ENCODE measurements at places on chromosomes 5 and 9.
A peak's percentile ranks its signal among the peaks of the same experiment; 100 is the strongest.

DNA sequence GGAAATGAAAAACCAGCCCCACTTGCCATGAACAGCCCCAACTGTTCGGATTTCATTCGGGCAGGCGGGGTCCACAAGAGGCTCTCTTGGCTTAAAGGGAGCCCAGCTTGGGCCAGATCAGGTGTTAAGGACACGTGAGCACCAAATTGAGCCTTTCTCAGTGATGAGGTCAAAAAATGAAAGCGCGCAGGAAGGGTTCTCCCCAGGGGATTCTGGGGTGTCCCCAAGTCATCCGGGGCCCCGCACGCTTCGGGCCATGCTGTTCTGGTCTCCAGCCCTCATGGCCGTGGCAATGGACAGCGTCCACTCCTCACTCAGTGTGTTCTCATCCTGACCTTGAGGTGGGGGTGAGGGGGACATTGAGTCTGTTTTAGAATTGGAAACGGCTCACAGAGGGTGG lies 10.9 kb downstream of the AK1 start:
- DNase-seq = no peak

- no peak for DNase-seq
Measured at GRCh38 chr9:137172901-137173795, 1.3 kb upstream of the TMEM210 start.

DNA sequence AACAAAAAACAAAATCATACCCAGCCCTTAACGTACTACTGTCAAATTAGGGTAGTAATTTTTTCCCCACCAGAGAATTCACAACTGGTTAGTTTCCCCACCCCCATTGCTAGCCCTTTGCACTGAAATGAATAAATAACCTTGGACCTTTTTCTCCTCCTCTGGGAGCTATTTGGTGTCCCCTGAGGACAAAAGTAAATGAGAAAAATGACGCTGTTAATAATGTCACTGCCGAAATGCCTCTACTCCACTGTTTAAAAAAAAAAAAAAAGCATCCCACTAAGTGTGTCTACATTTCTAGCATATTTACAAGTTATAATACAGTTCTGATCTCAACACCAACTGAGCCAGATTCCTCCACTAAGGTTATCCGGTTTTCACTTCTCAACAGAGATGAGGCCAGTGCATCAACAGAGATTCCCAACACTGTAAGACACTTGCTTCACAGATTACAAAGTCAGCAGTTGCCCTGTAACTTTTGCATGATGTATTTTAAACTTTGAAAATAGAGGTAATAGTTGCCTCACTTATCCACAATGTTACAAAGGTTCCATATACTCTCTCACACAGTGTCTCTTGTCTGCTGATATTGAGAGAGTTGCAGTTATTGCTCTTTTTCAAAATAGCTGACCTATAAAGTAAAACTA lies 5.1 kb upstream of the NFIB start:
- no peak for DNase-seq

GRCh38 chr9:18263377-18263776 lies 210.6 kb upstream of the ADAMTSL1 start:
- DNase-seq = no peak

- no peak for DNase-seq
Measured at GRCh38 chr9:135308821-135309762, 170.5 kb upstream of the PPP1R26 start.

- no peak for DNase-seq
Measured at GRCh38 chr9:1337169-1337568, 287.0 kb downstream of the DMRT2 start.

- no peak for DNase-seq
Measured at GRCh38 chr5:83742089-83742488, 21.4 kb upstream of the HAPLN1 start.

GRCh38 chr9:88396836-88397577 lies 8.8 kb downstream of the SPIN1 start:
- no peak for DNase-seq

GRCh38 chr5:141517880-141518617 lies 29.2 kb downstream of the PCDHGC5 start:
- DNase-seq = no peak

- DNase-seq = no peak
Measured at GRCh38 chr5:97538912-97539311, 355.9 kb upstream of the RIOK2 start.

DNA sequence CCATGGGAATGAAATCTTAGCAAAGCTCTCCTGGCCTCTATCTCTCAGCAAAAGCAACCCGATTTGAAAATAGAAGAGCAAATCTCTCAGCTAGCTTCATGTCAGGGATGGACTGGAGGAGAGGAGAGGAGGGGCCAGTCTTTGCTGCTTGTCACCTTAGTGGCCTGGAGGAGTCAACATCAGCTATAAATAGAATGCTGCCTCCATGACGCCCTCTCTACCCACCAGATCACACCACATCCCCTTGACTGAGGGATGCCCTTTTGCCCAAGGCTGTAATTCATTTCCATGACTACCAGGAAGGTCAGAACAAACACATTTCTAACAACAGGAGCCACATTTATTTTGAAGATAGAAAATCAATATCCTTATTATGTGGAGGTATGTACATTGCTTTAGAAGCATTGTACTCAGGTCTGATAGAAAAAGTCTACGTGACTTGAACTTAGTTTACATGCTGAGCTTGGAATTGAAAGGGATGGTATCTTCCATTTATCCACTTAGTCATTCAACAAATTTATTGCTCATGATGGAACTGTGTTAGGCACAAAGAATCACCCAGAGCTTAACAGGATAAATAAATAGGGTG lies 92.4 kb upstream of the LIFR start:
- DNase-seq = no peak

DNA sequence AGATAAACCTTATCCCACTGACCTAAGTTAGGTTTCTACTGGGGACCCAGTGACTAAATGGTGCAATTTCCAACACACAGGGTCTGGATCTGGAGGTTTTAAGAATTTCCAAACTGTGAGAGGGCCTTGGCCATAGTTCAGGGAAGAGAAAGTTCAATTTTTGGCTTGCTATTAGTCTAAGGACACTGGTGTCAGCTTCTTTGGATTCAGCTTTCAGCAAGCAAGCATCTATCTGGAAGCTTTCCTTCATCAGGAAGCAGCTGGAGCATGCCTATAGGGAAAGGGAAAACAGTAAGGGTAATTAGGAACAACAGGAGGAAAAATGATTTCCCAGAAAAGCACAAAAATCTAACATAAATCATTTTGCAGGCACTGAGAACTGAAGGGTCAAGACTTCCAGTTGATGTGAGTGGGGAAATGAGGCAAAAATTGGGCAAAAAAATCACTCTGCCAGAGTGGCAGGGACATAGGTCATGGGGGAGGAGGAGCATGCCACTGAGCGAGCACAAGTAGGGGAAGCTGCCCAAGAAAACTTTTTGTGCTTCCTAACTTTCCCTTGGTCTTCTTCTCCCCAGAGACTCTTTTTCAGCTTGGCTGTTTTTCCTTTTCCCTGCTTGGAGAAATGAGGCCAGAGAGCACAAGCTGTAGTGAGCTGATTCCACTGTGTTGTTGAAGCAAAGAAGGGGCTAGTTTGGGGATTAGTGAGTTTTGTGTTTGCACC lies 299.6 kb downstream of the FGF10 start:
- DNase-seq = no peak

DNA sequence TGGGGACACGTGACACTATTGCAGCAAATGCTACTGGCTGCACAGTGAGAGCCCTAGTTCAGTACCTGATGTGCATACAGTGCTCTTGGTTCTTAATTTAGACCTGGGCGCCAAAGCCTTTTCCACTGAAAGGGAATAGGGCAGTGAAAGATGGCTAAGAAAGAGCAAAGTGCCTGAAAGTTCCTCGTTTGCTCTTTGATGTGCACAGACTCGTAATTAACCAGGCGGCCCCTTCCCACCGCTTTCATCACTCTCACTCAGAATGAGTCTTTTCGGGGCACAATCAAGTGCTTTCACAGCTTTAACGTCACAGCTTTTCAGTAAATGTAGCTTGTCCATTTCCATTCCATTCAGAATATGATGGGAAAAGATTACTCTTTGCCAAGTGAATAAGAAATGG lies 116.6 kb upstream of the ADRA1B start:
- DNase-seq = no peak

DNA sequence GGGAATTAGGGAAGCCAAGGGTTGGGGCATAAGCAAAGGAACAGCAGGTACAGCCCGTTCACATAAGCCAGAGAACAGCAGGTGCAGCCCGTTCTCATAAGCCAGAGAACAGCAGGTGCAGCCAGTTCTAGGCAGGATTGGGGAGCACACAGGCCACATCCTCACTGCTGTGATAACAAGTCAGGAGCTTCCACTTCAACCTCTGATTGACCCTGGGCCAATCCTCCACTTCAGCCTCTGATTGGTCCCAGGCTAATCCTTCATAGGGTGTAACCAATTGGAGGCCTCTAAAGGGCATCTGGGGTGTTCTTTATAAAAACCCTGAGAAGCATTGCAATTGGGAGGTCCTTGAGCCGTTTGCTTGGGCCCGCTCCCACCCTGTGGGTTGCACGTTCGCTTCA lies 27.5 kb downstream of the CEL start:
- DNase-seq = peak; percentile 68

- DNase-seq = no peak
Measured at GRCh38 chr9:134858051-134858841, 22.4 kb upstream of the FCN2 start.

DNA sequence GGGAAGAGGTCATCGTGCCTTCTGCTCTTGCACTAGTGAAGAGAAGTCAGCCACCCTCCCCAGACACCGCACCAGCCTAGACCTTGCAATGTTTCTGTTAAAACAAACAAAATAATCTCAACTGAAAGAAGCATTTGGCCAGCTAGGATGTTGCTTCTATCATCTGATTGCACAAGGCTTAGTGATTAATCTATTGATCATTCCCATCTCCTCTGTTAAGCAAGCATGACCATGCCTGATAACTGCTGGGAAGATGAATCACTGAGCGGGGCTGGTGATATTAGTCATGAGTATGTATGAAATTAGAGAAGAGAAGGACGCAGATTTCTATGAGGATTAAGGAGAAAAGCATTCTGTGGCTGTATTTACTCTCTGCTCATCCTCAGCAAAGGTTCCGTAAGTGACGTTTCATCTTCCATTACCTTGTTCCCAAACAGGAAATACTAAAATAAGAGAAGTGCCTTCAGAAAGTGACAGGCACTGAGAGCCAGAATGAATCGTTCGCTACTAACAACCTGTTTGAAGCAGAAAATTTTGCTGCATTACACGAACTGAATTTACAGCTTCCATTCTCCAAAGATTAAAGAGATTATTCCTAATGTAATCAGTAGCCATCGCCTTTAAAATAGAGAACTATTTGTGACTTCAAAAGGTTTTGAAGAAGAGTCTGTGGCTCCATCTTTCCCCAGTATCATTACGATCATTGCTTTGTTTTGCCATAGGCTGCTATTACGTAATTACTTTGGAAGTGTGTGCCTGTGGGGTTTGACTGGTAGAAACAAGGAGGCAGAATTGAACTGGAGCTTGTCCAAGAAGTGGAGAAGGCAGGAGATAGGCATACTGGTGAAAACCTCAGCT lies 219.1 kb downstream of the MED10 start:
- no peak for DNase-seq

DNA sequence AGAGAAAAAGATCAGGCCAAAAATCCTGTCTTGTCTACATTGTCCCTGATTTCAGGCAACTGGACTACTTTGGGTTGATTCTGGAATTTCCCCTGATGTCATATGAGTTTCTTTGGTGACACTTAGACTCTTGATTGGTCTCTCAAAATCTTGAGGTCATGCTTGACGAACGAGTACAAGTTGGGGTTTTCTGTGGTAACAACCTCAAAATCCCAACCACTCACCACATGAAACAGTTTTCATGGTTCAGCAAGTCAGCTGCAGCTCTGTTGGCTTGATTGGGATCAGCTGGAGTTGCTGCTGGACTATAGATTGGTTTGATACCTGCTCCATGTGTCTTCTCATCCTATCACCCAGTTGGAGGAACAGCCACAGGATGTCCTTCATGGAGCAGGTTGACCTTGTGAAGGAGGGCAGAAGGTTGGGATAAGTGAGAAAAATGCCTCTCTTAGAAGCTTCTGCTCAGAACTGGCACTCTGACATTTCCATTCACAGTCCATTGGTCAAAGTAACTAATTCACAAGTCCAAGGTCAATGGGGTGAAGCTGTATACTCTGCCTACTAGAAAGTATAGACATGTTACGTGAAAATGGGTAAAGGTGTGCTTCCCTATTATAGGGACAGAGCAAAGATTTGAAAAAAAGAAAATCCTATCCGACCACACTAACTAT lies 284.5 kb downstream of the SH3GL2 start:
- DNase-seq = no peak

GRCh38 chr5:141958113-141958512 lies at the start of gene PCDH12:
PCDH12 (minus strand) TSS chr5:141958202; CDS start chr5:141957851, 351 bp downstream.
- peak; percentile 18 for DNase-seq

- no peak for DNase-seq
Measured at GRCh38 chr9:112242147-112242804, 67.2 kb upstream of the SUSD1 start.

- DNase-seq = no peak
Measured at GRCh38 chr5:146428658-146429057, 18.5 kb upstream of the TCERG1 start.
